ENCODE measurements at places on chromosomes 3 and 15.

DNA sequence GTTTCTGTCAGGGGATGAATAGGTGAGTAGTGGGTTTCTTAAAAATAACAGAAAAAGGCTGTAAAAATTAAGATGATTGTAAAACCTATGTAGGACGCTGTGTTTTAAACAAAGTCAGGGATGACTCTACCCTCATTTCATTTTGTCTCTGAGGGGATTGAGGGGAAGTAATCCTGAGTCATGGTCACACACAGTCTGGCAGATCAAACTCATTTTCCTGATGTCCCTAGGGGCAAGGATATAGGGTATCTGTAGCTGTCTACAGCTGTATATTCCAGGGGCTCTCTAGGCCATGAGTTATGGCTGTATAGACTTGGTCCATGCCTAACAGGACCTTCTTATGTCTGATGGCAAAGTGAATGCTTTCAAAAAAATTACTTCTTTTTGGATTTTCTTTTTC lies 421.1 kb downstream of the PDCD6IP start:
- no peak for DNase-seq

DNA sequence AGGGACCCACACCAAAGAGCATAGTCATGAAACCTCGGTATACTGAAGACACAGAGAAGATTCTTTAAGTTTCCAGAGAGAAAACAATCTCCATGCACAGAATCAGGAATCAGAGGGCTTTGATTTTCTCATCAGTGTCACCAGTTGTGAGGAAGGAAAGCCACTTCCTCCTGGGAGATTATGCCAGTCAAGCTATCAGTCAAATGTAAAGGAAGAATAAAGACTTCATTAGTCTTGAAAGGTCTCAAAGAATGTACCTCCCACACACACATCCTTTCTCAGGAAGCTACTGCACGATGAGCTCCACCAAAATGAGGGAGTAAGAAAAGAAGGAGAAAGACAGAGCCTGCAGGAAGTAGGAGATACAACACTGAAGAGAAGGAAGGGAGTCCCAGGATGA lies 486.3 kb downstream of the SHQ1 start:
- no peak for DNase-seq

- no peak for DNase-seq
These were observed 24.5 kb upstream of the LIPC start for GRCh38 chr15:58407236-58407775.

DNA sequence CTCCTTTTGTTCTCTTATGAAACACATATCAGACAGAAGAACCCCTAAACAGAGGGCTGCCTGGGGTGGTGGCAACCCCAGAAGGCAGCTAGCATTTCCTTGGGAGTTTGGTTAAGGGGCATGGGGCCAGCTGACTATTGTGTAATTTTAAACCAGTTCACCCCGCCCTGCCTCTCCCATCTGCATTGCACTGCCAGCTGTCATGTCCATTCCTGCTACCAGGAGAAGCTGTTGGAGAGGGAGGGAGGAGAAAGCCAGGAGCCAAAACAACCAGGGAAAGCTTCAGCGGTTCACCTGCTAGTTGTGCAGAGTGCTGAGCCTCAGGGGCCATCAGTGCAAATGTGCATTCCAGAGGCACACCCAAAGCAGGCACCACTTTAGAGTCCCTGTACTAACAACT lies 47.6 kb upstream of the ATP1B3 start:
- DNase-seq = no peak

- DNase-seq = no peak
These were observed 56.3 kb downstream of the PPM1L start for GRCh38 chr3:160812304-160812703.

DNA sequence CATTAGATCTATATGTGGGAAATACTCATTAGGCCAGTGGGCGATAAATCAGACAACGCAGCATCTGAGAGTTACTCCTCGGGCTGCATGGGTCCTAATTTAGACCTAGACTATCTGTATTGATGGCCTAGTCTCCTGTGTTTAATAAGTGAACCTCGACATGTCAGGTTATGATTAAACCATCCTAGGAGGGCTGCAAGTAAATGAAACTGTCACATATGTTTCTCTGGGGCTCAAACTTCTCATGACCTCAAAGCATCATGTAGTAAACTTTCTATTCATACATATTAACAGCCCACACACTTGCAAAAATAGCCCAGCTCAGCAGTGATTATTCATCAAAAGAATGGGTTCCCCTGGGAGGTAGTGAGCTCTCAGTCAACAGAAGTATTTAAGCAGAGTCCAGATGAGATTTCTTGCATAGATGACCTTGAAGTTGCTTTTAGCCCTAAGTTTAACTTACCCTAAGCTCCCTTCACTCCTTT lies 51.6 kb downstream of the RAB11A start:
- peak; percentile 80 for DNase-seq

- peak; percentile 56 for DNase-seq
These were observed 12.4 kb downstream of the ZNF710 start for GRCh38 chr15:90013503-90013937.

All from GM13976 (cell line).